ENCODE measurements at places on chromosomes 11 and 22.

DNA sequence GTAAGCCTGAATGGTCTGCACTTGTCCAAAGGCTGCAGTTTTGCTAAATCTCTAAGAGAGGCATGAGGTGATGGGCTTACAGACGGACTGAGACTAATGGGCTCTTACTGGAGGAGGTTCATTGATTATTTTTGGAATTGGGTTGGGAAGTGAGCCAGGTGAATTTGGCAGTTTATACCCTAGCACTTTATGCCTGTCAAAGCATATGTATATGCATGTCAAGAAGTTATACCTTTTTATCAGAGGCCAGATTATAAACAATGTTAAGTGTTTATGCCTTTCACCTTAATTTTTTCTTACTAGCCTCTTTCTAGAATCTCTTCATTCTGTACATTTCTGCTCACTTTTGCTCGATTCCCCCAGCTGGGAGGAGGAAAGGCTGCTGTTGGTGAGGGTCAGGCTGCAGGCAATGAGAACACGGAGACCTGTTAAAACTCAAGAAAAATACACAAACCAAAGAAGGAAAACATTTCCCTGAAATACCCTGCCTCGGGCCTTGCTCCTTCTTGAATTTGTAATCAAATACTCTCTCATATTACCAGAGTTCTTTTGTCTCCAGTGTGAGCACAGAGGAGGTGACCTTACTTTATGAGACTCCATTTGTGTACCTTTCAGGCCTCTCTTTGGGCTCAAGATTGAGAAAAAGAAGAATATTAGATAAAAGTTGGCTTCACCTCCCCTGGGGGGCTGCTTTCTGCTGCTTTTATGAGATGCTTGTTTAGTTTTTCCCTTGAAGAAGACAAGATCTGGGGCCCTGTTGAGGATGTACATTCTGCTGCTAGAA, 19.6 kb downstream of the NAT10 start:
- peak; percentile 45 for DNase-seq

DNA sequence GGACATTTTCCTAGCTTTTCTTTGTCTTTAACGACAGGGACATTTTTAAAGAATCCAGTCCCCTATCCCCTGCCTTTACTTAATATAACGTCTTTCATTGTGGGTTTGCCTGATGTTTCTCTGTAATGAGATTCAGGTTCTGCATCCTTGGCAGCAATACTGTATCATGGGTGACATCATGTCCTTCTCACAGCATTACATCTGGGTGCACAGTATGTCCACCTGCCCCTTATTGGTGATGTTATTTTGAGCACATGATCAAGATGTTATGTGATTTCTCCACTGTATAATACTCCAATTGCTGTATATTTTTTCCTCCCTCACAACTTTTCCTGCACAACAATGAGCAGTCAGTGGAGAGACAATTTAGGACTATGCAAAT, 9.7 kb upstream of the STK33 start:
- DNase-seq, result peak; percentile 14

GRCh38 chr11:79570104-79570503, 129.3 kb upstream of the TENM4 start:
- no peak for DNase-seq

DNA sequence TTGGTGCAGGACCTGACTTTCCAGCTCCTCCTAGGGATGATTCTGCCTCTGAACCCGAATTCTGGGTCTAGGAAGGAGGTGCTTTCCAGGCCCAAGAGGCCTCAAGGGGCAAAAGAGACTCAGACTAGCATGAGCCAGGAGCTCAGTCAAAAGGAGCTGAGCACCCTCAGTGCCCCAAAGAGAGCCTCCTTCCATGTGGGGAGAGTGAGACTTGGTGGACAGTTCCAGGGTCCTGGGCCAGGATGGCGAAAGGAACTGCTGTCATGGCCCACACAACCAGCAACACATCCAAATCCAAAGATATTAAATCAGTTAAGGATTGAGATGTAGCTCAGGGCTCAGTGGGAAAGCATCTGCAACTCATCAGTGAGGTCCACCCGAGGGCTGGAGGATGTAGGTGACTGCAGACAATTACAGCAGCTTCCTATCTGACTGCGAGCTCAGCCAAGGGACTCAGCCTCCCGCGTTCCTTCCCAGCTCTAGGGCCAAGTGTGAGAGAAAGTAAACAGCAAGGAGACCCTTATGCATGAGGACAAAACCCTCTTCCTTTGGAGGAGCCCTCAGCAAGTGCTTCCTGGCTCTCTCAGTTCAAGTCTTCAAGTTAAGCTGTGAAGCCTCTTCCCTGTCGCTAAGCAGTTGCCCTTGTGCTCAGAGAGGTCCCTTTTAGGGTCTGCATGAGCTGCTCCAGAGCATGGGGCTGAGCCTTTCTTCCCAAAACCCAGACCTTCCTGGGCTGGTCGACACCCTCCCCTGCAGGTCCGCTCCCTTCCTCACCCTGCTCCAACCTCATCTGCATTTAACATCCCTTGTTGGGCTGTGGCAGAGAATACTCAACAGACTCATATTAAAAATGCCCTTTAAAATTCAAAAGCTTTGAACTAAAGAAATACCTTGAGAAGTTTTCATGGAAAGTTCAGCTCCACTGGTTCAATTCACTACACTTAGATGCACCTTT, 35.8 kb downstream of the C11orf58 start:
- DNase-seq, result no peak

- peak; percentile 92 for DNase-seq
These were observed 4.5 kb upstream of the TIMP3 start for GRCh38 chr22:32796865-32797573.

GRCh38 chr11:121615501-121615900, 162.7 kb upstream of the SORL1-AS1 start:
- DNase-seq, result peak; percentile 44

- no peak for DNase-seq
These were observed 9.8 kb upstream of the CARD16 start for GRCh38 chr11:105054723-105055493.

DNA sequence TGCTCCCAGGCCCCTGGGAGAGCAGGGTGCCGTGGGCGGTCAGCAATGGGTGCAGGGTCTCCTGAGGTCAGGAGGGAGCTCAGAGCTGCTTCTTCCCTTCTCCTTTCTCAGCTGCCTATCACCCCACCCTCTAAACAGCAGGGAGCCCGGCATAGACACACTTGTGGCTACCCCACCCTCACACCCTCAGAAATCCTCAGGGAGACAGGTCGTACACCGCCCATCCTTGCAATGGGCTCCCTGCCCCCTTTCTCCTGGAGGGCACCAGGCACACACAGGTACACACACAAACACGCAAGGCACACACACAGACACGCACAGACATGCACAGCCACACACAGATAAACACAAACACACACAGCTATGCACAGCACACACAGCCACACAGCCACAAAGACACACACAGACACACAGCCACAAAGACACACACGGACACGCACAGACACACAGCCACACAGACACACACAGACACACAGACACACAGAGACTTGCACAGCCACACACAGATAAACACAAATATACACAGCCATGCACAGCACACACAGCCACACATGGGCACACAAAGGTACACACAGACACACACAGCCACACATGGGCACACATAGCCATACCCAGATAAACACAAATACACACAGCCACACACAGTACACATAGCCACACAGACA, 44.9 kb upstream of the TH start:
- no peak for DNase-seq

GRCh38 chr11:17392872-17393271, 4.4 kb upstream of the KCNJ11 start:
- DNase-seq, result no peak

GRCh38 chr11:34893416-34893815, 22.8 kb downstream of the APIP start:
- no peak for DNase-seq

- DNase-seq, result no peak
These were observed 26.2 kb upstream of the PRODH start for GRCh38 chr22:18962308-18962635.

DNA sequence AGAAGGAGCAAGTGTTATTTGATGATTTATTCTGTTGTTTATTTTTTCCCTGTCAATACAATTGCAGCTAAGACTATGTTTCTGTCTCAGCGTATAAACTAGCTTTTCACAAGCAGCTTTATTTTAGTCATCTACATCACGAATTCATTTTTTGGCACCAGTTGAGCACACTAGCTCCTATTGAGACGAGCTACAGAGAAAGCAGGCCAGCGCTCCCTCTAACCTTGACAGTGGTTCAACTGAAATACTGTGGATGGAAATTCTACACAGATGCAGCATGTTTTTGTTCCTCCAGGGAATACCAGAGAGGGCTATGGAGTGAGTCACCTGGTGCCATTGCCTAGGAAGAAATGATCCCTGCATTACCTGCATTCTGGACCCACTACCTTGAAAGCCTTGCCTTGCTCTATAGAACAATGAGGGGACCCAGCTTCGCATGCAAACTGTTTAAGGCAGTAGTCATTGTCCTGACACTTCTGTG, 108.2 kb upstream of the ARHGAP42 start:
- peak; percentile 18 for DNase-seq

DNA sequence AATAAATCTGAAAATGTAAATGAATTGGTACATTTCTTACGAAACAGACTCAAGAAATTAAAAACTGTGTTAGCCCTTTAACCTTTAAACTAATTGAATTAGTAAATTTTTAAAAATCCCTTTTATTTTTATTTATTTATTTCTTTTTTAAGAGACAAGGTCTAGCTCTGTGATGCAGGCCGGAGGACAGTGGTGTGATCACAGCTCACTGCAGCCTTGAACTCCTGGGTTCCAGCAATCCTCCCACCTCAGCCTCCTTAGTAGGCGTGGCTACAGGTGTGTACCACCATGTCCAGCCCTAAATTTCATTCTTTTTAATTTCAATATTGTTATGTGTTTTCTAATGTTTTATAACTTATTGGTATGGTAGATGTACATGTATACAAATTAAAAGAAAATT, 72.6 kb downstream of the MYEOV start:
- DNase-seq, result no peak

DNA sequence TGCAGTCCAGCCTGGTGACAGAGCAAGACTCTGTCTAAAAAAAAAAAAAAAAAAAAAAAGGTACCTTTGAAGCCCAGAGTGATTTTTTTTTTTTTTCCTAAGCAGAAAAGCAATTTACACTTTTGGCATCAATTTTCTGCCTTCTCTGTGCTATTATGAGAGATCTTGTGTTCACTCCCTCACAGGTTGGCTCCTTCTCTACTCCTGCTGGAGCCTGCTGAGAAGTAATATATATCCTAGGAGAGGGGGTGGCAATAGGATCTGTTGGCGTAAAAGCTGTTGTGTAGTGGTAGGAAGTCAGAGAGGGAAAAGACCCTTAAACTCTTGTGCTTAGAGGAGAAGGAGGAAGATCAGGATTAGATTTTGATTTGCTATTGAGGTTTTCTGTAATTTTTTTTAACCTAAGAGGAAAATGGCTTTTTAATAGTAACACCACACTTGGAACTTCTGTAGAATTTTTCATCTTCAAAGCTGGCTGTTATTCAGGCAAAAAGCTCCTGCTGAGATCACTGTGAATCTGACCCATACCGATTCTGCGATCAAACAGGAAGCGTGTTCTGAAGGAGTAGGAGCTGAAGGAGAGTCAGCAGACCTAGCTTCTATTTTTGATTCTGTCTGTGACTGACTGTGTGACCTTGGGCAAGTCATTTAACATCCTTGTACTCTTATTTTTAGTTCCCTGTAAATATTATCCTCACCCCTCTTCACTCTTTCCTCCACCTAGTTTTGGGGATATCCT, 77.7 kb downstream of the TRIM44 start:
- DNase-seq, result no peak

DNA sequence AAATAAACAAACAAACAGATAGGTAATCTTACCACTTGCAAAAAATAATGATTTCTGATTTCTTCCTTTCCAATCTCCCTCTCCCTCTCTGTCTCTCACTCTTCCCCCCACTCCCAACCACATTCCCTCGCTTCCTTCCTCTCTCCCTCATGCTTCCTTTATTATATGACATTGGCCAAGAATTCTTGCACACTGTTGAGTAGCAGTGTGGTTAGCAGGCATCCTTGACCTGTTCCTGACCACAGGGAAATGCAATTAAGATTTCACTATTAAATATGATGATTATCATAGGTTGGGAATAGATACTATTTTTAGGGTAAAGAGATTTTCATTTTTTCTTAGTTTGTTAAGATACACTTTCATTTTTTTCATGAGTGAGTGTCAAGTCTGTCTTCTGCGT, 14.7 kb upstream of the PLAAT4 start:
- DNase-seq, result no peak

GRCh38 chr11:12864316-12865156, 144.6 kb upstream of the RASSF10 start:
- DNase-seq, result peak; percentile 71
